ENCODE measurements at places on chromosomes 6 and 20.

DNA sequence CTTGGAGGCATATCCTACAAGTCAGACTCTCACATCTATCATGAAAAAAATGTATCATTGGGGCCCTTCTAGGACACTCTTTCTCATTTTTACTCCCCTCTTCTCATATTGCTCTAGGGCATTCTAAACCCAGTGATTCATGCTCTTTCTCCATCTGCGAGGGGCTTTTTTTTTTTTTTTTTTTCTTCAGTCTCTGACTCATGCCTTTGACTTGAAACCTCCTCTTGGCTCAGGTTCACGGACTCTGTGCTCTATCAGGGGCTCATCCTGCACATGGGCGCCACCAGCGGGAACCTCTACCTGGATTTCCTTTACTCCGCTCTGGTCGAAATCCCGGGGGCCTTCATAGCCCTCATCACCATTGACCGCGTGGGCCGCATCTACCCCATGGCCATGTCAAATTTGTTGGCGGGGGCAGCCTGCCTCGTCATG is 17.8 kb downstream of the SLC22A1 start:
- no peak for DNase-seq

DNA sequence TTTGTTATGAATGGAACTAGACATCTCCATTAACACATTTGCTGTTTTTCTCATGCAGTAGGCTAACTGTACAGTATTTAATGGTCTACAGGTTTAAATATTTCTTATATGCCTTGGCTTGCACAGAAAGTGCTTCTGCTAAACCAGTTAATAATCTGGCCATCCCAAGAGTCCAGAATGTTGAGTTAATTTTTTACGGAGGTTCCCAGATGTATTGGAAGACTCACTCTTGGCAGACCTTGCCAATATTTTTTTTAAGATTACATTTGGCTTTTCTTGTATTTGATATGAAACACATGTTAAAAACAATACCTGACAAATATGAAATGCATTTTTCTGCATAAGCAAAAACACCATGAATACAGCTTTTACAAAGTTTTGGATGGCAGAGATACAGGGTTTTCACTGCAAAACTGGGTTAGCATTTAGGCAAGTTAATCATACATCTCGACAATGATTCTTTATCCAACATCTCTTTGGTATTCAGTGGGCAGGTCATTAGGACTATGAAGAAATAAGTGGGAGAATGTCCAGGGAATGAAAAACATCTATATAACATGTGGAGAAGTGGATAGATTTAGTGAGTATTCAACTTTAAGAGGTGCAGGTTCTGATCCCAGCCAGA is 94.0 kb downstream of the SGK1 start:
- no peak for DNase-seq

DNA sequence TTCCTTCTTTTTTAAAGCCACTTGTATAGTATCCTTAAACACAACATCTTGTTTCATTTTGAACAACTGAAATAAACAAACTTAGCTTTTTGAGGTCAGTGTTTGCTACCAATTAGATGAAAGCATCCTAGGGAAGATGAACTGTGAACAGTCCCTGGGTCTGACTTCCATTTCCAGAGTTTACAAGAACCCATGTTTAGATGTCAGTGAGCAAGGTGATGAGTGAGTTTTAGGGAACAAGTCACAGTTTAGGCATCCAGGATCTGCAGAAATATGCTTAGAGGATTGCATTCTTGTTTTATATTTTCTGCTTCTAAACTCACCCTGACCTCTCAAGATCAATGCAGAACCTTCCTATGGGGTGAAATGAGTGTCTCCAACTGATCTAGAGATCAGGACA is 3.0 kb downstream of the ZC2HC1B start:
- no peak for DNase-seq

- no peak for DNase-seq
These were observed 33.0 kb downstream of the GHRH start for GRCh38 chr20:37228656-37229055.

GRCh38 chr6:117268924-117269323 is 3.6 kb downstream of the VGLL2 start:
- no peak for DNase-seq

GRCh38 chr20:57693670-57694329 is 16.0 kb downstream of the PMEPA1 start:
- no peak for DNase-seq

DNA sequence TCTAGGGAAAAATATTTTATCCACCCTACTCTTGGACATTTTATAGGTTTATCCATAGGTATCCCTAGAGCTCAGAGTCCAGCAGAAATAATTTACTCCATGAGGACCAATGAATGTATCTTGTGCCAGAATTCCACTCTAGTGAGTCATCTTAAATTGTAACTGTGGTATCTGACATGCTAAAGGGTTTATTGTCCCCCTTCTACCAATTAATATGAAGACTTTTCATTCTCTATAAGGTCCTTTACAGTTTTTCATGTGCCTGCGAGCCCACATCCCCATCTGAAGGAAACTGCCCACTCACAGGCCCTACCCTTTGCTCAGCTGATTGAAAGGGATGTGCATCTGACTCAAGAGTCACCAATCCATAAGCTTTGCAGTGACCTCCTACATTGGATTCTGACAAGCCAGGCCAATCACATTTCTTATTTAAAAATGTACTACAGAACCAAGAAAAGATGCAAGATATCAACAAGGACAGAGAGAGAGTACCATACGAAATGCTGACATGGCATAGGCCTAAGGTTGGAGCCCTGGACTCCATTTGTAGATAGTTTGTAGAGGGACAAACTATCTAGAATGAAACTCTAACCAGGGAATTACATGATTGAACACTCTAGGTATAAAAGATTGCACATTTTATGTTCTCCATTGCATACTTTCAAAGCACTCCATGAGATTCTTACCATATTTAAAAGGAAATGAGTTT is 93.4 kb upstream of the DEFB112 start:
- no peak for DNase-seq

DNA sequence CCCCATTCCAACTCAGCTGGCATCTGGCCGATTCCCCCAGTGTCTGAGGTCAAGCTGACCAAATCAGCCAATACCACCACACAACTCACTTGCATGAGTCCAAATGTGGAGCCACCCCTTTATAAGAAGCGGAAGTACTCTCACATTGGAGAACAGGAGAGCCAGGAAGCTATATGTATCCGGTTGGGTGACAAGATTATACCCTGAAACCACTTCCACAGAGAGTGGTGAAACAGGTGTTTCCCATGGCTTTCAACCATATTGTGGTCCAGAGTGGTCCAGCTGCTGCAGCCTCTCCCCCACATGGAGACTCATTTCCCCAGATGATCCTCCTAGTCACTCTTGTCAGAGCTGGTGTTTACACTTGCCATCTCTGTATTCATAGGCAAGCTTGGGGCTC is 24.0 kb upstream of the SERINC1 start:
- DNase-seq = no peak

DNA sequence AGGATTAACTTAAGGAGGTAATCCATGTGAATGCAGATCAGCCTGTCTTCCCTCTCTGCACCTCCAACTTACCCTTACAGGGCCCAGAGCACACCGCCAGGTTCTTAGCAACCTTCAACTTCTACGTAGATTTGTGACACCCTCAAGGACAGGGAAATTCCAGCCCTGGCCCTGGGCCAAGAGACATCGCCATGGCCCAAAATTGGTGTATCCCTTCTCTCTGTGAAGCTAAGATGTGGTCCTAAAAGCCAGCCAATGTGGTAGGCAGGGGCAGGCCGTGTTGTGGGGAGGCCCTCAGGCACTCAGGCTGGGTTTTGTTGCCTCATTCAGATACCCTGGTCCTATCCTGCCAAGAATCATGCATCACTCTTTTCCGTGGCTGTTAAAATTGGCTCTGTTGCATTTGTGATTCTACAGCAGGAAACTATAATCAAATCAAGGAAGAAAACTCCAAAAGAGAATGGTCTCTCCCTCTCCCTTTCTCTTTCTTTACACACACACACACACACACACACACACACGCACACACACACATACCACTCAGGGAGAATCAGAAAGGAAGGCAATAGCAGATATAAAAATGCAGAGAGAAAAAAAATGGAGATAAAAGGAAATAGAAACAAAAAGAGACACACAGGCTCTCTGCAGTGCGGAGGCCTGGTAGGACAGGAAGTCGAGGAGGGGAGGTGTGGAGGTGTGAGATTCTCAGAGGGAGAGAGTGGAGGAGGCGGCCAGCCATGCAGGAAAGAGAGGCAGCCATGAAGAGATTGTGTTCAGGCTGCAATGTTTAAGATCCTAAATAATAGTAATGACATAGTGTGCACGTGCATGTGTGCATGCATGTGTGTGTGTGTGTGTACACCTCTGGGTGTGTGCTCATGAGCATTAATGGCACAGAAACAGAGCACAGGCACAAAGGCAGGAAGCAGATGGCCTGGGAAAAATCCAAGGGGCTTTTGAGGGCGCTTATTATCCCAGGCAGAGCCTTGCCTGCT is 201.8 kb upstream of the LRFN2 start:
- peak; percentile 92 for DNase-seq

DNA sequence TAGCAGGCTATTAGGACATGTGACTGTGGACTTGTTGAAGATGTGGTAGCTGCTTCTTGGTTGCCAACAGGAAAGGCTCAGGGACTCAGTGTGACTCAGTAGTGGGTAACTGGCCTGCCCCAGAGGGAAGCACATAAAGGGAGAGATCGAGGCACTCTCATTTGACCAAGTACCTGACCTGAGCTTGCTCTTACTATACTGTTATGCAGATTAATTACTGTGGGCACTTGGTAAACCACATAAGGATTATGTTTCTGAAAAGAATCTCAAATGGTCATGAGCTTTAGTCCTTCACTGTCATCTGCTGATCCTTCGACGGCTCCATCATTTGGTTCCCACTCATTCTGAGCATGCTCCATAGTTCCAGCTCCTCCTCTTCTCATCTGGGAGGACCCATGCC is 48.2 kb upstream of the RPL7L1 start:
- no peak for DNase-seq

GRCh38 chr6:108156938-108157233 is 8.9 kb upstream of the NR2E1 start:
- no peak for DNase-seq

- DNase-seq = peak; percentile 43
These were observed 11.3 kb downstream of the NT5E start for GRCh38 chr6:85460921-85461797.

DNA sequence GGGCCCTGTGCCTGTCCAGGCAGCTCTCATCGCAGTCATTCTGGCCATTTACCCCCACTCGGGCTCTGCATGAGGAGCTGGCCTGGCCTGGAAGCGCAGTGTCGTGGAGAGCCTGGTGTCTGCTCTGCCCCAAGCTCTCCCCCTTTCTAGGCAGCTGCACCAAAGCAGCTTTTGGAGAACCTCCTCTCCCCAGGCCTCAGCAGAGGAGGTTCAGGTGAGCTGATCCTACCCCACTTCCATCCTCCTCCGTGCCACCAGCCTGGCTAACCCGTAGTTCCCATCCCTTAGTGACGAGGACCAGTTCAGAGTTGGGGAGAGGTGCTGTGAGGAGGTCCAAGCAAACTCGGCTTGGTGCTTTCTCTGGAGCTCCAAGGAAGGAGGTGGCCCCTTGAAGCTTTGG is 30.5 kb upstream of the PHACTR3 start:
- no peak for DNase-seq

DNA sequence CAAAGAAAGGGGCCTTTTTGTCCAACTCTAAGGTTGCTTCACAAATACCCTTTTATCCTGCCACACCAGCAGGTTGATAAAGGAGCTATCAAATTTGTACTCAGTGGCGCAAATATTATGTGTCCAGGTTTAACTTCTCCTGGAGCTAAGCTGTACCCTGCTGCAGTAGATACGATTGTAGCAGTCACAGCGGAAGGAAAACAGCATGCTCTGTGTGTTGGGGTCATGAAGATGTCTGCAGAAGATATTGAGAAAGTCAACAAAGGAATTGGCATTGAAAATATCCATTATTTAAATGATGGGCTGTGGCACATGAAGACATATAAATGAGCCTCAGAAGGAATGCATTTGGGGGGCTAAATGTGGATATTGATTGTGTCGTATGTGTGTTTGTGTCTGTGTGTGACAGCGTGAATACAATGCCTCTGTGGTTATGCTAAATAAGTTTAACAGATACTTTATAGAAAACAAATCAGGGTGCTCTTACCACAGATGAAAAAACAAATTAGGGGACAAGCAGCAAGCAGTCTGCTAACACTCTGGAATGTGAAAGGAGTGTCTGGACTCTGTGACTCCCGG is 33.6 kb downstream of the HM13 start:
- DNase-seq = peak; percentile 31

DNA sequence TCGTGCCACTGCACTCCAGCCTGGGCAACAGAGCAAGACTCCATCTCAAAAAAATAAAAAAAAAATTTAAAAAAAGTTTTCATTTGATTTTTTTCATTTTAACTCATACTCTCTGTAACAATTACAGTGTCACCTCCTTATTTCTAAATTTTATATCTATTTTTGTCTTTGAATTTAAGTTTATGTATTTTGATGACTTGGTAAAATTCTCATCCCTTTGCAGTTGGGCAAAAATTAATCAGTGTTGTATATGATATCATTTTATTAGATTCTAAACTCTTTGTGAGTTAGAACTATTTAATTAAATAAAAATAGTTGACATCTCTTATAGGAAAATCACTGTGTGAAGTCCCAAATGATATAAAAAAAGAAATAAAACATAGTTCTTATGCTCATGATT is 270.7 kb downstream of the PLCB1 start:
- no peak for DNase-seq

GRCh38 chr20:57878786-57879424 is 169.1 kb upstream of the PMEPA1 start:
- no peak for DNase-seq

DNA sequence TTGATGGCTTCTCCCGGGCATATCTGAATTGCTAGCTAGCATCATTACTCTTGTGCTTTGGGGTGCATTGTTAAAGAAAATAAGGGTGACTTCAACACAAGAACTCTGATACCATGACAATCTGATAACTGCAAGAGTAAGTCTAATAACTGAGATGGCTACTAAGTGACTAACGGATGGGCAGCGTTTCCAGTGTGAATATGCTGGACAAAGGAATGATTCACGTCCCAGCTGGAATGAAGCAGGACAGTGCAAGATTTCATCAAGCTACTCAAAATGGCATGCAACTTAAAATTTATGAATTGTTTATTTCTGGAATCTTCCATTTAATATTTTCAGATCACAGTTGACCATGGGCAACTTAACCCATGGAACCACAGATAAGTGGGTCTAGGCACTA is 31.7 kb downstream of the MOXD1 start:
- DNase-seq = peak; percentile 64

GRCh38 chr6:37016995-37017394 is 11.5 kb downstream of the FGD2 start:
- no peak for DNase-seq

Measured in lung microvascular endothelial cell (primary cell).